ENCODE measurements at places on chromosomes 2 and 18. TPM values are rescaled to one million over a fixed set of nuclear protein-coding genes. Genes with fewer than 3 reads are reported as not detected.

- DNase-seq: peak; percentile 85
Measured at GRCh38 chr2:100104718-100105677, 37.4 kb downstream of the AFF3 start.

- DNase-seq: no peak
Measured at GRCh38 chr18:69935319-69936190, 12.1 kb downstream of the CD226 start.

DNA sequence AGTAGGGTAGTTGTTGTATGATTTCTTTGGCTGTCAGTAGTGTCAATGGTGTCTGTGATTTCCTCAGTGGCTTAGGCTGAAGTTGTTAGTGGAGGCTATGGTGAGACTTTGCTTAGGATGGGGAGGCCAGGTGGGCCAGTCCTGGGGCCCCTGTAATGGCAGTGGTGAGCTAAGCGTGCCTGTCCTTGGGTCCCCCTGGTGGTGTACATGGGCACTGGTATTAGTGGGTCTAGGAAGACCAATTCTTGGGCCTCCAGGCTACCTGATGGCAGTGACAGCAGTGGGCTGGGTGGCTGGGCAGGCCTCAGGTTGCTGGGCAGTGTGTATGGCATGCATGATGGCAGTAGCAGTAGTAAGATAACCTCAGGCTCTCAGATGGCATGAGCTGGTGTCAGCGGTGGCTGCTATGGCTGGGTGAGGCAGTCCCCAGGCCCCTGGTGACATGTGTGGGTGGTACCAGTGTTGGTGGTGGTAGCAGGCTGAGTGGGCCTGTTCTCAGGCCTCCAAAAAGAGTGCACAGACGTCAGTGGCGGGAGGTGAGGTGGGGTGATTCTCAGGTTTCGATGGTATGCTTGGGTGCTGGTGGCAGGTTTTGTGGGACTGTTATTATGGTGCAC, 103.2 kb downstream of the KLHL14 start:
- no peak for DNase-seq

DNA sequence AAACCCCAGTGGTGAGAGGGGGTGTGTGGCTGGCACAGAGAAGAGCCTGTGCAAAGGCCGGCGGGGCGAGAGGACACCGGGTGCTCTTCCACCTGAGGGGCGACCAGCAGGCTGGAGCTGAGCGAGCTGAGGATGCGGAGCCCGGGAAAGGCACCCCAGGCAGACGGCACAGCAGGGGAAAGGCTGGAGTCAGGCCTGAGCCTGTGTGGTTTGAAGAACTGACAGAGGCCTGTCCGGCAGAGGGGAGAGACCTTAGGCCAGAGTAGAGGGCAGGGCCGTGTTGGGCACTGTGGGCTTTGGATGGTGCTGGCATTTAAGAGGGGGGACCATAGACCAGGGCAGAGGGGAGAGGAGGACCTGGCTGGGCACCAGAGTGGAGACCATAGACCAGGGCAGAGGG, 149.8 kb downstream of the RTP5 start:
- DNase-seq: no peak

GRCh38 chr2:120525056-120526046, 179.4 kb downstream of the INHBB start:
- no peak for DNase-seq

DNA sequence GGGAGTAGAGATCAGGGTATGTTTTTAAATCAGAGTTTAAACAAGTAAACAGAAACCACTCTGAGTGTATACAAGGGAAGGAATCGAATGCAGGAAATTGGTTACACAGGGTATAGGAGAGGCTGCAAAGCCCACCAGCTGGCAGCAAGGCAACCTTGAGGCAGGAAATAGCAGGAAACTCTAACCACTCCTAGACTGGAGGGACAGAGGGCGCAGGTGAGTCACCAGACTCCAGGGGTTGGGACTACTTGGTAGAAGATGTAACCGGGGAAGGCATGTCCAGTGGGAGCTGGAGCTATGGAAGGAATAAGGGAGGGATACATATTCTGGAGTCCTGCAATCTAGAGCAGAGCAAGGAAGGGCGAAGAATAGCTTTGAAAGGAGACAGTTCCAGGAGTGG, 152.3 kb downstream of the MEIS1 start:
- no peak for DNase-seq

The XIRP2 gene
- total RNA-seq: 0.06 TPM

DNA sequence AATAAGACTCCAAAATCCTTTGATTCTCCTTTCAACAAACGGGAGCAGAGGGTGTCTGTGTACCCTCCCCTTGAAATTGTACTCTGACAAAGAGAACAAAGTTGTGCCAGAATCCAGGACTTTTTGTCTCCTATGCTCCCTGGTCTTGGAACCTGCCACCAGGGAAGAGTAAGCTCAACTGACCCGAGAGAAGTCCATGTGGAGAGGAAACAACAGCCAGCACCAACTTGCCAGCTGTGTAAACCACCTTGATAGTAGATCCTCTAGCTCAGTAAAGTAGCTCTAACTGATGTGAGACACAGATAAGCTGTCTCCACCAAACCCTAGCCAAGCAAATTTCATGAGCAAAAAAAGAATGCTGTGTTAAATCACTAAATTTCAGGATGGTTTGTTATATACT, 46.9 kb downstream of the LNPK start:
- no peak for DNase-seq

DNA sequence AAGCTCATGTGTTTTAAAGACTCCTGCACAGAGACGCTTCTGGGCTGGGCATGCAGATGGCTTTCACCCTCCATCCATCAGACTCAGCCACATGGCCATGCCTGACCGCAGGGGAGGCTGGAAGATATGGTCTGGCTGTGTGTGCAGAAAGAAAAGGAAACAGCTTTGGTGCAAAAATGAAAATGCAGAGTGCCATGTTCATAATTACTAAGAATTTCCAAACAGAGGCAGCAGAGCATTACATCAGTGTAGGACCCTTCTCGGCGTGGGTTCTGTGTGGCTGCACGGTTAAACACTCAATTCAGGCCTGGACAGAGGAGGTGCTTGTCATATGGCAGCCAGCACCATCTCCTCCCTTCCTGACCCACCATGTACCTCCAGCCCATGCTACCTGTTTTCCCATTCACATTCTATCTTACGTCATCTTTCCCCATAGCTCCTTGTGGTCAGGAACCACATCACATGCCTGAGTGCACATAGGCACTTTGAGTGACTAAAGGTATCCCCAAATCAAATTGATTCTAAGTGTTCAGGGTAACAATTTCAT, 200.3 kb upstream of the ID2 start:
- no peak for DNase-seq

GRCh38 chr2:132680544-132680943, 10.5 kb upstream of the LYPD1 start:
- no peak for DNase-seq

GRCh38 chr18:3690764-3691066, 240.7 kb downstream of the TGIF1 start:
- no peak for DNase-seq

The BUB1 gene
- total RNA-seq: not detected

- DNase-seq: peak; percentile 89
Measured at GRCh38 chr2:237140689-237141285, 55.1 kb downstream of the COPS8 start.

GRCh38 chr18:69490813-69491212, 90.1 kb downstream of the DOK6 start:
- DNase-seq: no peak

DNA sequence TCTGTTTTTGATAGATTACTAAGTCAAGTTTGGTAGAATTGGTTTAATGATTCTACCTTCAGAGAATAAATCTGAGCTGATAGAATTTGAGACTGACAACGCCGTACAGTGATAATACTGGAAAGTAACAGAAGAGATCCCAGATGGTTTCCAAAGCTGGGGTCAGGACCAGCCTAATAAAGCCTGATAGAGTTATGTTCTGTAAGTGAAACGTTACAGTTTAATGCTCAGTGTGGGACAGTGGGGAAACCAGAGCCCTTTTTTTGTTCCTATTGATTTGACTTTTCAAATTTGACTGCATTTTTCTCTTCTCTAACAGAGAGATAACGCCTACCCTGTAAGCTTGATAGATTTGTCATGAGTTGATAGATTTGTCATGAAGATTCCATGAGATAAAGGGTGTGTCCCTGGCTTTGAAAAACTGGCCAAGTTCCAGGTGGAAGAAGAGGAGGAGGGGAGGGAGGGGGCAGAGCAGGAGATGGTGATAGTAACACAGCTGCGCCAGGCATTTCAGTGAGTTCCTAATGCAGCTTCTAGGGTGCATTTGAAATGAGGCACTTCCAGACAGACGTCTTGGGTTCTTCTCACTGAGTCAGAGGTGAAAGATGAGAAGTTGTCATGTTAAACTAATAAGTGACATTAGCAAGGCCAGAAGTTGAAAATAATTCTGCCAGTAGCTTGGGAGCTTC, 65.1 kb downstream of the CERS6 start:
- DNase-seq: no peak

Measured in esophagus muscularis mucosa (tissue), 4 donors.